ENCODE measurements at places on chromosomes 6 and 20.
A peak's percentile ranks its signal among the peaks of the same experiment; 100 is the strongest.

GRCh38 chr6:36038120-36038876 lies 10.7 kb downstream of the MAPK14 start:
- no peak for DNase-seq

DNA sequence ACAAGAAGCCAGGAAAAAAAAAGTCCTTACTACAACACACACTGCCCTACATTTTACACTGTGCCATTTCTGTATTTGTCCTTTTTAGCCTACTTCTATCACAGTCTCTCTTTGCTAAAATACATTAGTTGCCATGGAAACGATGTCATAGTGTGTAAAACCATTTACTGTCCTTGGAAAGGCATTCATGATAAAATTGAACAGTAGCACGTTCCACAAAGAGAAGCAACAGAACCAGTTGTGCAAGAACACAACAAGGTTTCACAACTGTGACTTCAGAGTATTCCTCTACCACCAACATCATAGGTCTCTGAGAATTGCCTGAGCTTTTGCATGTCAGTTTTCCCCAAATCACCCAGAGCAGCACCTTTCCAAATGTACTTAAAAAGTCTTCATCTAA lies 20.5 kb downstream of the FYN start:
- DNase-seq = no peak

DNA sequence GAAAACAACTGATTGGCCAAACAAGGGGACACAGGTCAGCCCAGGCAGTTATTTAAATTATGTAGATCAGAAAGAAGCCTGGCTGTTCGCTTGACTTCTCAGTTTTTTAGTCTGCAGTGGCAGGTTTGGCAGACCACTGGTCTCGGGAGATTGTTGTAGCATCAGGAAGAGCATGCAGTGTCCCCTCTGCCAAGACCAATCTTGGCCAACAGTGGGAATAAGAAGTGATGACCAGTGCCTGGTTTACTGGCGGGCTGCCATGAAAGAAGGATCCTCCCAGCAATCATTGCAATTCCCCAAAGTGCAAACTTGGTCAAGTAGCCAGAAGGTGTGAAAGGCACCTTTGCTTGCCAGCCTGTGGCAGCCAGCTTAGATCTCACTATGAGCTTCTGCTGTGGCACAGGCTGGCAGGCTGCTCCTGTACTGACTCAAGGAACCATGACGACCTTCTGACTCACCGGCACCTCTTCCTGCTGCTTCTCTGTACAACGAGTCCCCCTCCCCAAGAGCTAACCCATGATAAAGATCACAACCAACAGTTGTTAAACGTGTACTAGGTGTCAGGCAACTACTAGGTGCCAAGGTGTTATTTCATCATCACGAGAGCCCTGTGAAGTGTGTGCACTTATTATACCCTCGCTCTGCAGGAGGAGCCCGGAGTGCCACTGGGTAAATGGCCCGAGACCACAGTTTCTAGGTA lies 76.8 kb upstream of the DUSP22 start:
- DNase-seq = no peak

DNA sequence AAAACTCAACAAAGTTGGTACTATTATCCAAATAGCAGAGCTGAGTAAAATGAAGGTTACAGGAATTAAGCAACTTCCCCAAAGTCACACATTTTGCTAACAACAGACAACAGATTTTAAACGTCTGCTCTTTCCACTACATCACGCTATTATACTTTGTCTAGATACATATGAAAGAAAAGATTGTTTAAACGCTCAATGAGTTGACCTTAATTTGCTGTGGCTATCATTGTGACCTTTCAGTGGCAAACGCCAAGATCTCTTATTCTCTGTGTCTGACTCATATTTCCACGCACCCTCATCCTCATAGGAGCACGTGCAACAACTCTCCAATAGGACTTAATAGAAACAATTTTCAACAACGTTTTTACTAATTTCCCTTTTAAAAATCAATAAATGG lies 540.1 kb downstream of the MAFB start:
- no peak for DNase-seq

DNA sequence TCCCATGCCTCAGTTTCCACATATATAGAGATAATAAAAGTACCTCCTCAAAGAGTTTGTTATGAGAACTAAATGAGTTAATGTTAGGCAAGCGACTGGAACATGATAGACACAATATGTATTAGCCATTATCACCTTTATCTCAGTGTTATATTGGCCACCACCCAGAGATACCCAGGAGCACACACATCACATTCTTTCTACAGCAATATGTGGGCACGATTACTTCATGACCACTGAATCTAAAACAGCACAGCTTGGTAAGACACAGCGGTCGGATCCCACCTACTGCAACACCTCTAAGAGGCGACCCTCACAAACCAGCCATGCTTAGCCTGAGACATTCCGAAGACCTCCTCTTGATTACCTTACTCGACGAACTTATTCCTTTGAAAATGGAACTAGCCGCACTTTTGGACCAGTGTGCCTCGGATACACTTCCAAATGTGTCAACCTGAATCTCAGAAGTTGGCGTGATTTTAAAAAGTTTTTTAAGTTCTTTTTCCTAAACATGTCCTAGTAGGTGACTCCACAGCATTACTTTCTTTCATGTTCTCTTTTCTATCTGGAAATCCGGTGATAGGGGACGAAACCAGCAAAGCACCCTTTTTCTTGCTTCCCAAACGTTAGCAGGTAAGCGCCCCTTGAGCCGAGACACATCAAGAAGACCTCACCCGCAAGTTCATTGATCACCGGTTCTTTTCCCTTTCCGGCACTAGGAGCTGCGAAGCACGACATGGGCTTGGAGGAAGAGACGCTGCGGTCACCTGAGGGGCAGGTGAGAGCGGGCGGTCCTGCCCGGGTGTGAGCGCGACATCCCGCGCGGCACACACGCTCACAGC lies 923 bp downstream of the GMDS start:
- DNase-seq = no peak

GRCh38 chr6:153309651-153310050 lies 178.6 kb upstream of the RGS17 start:
- no peak for DNase-seq

- no peak for DNase-seq
Measured at GRCh38 chr6:127737009-127737486, 160.1 kb downstream of the C6orf58 start.

DNA sequence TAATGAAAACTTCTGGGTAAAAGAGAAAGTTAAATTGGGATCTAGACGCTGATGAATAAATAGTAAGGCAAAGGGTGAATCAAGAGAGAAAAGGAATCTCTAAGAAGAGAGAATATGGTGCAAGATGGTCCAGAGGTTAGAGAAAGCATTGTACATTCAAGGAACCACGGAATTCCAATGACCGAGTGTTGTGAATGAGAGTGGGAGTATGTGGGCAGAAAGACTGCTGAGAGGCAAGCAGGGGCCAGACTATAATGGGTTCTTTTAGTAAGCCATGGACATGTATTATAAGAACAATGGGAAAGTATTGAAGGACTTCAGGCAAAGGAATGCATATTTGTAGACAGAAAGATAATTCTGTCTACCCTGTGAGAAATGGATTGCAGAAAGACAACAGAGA lies 45.2 kb downstream of the SPTLC3 start:
- no peak for DNase-seq

DNA sequence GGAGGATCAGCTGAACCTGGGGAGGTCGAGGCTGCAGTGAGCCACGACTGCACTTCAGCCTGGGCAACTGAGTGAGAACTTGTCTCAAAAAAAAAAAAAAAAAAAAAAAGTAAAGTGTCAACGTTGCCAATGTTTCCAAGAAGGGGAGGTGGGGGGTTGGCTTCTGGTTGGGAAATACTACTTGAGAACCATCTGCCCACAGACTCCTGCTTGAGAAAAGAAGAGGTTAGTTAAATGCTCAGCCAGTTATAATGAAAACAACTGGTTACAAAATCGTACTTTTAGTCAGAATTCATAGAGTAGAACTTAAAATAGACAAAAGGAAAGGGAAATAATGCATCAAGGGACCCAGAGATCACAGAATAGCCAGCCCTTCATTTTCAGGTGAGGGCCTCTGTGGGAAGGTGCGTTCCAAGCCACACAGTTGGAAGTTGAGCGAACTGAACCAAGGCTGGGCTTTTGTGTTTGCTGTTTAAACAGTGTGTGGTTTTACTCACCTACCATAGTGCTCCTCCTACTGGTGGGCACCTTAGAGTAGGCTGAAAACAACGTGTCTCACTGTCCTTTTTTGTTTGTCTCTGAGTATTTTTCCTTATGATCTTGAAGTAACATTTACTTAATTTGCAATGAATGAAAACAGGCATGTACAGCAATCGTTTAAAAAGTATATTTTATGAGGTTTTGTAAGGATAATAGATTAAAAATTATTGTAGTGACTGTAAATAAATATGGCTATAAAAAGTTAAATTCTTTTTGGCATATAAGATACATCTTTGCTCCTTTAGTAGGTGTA lies 200.7 kb downstream of the BCAS1 start:
- peak; percentile 54 for DNase-seq

GRCh38 chr6:161181121-161181520 lies 92.7 kb downstream of the AGPAT4 start:
- no peak for DNase-seq

DNA sequence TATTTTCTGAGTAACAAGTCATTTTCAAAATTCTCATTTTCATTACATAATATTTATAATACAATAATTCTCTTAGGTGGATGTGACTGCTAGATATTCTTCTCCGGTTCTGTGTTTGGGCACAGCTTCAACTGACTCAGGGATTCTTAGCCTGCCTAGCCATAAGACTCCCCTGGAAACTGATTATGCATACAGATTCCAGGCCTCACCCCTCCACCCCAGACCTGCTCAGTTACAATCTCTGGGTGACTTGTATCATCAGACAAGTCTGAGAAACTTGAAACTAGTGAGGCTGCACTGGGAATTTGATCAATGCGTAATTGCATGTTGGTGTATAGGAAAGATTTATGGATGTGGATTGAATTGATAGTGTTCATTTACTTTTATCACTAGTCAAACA lies 25.4 kb downstream of the FLRT3 start:
- no peak for DNase-seq

DNA sequence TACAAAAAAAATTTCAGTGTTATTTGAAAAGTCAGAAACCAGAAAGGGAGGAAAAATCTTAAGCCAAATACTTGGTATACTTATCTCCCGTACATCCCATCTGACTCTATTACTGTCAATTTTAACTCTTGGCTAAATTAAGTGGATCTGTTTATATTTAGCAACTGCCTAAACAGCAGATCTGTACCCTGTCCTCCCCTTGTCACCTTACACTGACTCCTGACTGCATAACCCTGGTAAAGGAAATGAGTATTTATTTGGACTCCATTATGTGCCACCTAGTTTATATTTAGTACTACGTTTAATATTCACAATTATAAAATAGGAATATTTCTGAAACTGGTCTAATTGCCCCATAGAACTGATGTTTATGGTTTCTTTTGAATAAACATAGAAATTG lies 730.2 kb upstream of the GJE1 start:
- DNase-seq = no peak

GRCh38 chr6:107743311-107743710 lies 80.8 kb downstream of the SCML4 start:
- no peak for DNase-seq

DNA sequence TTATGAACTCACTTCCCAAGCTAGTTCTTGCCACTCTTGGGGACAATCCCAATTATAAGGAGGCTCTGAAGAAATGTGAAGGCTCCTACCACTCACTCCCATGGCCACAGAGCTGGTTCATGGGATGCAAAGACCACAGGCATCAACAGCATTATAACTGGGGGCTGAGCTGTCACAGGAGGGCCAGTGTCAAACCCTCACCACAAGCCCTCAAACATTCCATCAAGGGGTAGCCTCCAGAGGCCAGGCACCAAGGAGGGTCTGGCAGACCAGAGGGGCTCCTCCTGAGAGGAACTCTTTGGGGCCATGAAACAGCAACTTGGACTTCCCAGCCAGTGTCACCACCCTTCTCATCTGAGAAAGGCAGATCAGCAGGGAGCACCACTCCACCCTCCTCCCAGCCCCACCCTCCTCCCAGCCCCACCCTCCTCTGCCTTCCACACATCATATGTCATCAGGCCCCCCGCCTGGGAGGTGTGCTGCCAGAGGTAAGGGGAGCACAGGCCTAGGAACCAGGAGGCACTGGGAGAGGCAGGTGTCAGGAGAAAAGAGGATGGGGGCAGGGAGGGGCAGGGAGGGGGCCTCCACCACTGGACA lies 1.2 kb upstream of the TSPO2 start:
- no peak for DNase-seq

DNA sequence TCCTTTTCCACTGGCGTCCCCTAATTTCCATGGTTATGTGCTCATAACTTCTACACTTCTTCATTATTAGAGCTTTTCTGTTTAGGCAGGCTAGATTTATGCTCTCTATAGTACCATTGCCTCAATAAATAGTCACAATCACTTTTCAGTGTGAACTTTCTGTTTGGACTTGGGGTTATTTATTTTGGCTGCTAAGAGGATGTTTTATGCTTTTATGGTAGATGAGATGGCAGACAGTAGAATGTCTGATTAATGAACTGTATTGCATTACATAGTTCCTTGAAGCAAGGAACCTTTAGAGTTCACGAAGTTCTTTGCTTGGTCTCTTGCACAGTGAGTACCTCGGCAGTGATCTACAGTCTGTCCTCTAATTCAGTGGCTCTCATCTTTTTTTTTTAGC lies 6.9 kb downstream of the DNAH8 start:
- no peak for DNase-seq

- no peak for DNase-seq
Measured at GRCh38 chr6:14730654-14731053, 515.2 kb upstream of the JARID2 start.
